ENCODE measurements at places on chromosomes 4 and X.

GRCh38 chr4:94673961-94674360 is 83.8 kb upstream of the BMPR1B start:
- no peak for DNase-seq

DNA sequence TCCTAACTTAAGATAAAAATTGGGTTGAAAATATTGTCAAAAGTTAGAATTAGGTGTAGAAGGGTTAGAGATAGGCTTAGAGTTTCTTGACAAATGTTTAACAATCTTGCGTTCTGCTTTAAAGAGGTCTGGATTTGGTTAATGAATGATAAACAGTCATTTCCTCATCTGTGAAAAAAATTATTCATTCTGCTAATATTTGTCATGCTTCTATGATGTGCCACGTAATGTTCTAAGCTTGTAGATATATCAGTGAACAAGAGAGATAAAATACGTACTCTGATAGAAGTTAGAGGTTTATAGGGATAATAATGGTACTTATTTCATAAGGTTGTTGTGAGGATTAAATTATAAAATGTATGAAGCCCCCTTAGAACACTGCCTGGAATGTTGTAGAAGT is 443.0 kb upstream of the GALNT7 start:
- DNase-seq: no peak

DNA sequence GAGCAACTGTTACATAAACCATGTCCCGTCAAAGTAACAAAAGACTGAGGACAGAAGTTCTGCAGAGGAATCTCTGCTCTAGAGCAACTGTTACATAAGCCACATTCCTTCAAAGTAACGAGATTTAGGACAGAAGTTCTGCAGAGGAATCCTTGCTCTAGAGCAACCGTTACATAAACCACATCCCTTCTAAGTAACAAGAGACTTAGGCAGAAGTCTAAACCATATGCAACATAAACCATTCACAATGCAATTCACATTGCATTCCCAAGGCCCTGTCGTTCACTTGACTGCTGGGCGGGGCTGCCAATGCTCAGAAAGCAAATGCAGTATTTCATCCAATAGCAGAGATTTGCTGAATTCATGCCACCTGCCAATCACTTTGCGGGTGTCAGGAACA is 124.4 kb upstream of the PUDP start:
- no peak for DNase-seq

GRCh38 chr4:39682138-39682537 is 15.8 kb upstream of the UBE2K start:
- DNase-seq: no peak

DNA sequence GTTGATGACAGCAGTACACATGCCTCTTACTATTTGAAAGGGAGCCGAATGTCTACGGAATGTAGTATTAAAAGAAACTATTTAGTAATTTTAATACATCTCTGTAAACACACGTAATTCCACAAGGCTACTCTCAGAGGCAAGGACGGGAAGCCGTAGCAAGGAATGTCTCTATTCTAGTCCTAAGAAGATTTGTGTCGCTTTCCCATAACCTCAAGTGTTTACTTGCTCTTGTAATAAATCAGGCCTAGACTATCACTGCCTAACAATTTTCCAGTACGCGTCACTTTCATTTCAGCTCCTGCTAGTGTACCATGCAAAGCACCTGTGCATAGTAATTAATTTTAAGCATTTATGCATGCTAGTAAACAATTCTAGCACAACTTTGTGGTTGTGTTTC is 86.7 kb downstream of the OR13H1 start:
- no peak for DNase-seq

DNA sequence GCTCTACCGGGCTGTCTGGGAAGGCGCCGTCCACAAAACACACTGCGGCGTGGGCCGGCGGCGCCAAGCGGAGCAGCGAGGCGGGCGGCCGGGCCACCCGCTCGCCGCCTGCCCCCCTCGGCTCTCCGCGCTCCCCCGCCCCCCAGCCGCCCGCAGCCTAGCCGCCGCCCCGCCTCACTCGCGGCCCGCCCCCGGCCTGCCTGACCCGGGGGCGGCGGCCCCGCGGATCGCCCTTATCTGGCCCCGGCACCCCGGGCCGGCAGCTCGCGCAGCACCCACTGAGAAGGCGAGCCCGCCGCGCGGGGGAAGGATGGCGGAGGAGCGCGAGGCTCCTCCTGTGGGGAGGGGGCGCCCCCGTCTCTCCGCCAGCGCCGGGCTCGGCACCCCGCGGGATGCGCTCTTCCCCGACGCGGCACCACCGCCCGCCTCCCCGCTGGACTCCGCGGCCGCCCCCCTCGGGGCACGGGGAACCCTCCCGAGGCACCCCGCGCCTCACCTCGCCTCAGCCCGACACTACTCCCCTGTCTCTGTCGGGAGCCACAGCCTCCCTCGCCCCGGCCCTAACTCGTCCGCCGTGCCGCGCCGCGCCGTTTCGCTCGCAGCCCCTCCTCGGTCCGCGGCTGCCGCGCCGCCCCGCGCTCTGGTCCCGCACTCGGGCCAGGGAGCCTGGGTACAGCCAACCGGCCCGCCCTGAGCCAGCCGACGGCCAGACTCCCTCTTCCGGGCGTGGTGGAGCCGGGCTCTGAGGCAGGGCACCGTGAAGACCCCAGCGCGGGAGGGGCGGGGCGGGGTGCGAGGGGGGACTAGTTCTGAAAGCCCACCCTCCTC is 566 bp downstream of the ATP11C start:
- DNase-seq: peak; percentile 25

DNA sequence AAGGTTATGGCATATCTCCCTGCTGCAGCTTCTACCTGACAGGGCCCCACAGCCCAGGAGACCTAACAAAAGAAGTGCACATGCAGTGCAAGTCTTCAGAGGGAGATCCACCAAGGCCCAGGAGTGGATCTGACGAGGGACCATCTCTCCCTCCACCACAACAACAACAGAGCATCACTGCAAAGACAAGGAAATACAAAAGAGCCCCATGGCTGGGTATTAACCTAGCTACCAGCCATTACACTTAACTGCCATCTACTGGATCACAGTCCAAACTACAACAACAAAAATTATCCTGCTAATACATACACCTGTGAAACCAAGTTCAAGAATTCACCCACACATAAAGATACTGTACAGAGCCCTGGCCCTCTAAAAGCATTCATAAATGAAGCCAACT is 280.2 kb upstream of the SLC7A11 start:
- no peak for DNase-seq

GRCh38 chr4:169945636-169946035 is 80.6 kb downstream of the MFAP3L start:
- no peak for DNase-seq

DNA sequence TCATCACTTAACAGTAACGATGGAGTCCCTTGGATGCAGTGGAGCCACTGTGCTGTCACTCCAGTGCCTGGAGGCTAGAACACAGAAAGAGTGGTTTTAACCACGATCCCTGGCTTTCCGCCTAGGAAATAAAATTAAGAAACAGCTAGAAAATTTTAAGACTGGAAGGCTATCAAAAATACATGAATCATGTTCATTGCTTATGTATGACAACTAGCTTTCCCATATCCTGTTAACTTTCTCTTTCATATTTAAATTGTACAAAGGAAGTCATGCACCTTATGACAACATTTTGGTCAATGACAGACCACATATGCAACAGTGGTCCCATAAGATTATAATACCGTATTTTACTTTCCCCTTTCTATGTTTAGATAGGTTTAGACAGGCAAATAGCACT is 115.1 kb downstream of the GALNTL6 start:
- no peak for DNase-seq

DNA sequence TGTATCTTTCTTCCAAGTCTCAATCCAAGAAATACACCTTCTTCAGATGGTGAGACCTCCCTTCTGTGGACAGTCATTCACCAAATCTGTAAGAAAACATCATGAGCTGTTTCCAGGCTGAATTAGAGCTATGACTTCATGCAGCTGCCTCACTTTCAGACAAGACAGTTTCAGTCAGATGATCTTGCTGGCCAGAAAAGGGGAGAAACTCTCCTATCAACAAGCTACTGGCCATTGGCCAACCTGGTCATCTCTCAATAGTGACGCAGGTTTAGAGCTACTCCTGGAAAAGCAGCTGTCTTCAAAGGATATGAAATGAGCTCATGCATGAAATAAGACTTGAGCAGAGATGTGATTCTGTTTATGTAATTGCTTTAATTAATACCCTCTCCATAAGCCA is 69.6 kb upstream of the NDP start:
- DNase-seq: no peak
